ENCODE measurements at places on chromosomes 12 and 14.

GRCh38 chr12:45670346-45671065 is 59.0 kb upstream of the ARID2 start:
- no peak for DNase-seq

DNA sequence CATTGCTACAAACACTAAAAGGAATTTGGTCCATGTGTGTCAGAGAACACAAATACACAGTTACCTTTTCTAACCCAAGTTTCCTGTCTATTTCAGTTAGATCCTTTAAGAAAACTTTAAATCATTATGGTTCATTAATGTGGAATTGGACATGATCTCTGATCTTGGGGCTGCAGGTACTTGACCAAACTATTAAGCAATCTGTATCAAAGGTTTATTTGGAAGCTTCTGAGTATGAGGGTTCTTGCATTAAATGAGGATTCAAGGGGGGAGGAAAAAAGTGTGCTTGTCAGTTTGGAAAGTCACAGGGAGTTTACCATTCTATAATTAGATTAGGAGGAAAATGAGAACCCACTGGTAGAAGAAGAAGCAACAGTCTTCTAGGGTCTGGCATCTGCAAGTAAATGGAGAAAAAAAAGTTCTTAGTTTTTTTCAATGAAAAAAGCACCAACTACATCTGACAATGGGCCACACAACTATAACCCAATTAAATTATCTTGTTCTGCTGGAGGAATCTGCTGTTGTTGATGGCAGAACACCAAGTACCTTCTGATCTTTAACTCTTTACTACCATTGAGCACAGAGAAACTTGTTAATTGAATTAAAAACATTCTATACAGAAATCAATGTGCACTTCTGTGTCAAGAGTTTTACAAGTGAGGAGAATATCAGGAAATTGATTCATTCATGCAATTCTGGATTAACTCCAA is 17.5 kb downstream of the GTSF1 start:
- no peak for DNase-seq

GRCh38 chr14:66444271-66444927 is 41.8 kb upstream of the CCDC196 start:
- DNase-seq, result no peak

DNA sequence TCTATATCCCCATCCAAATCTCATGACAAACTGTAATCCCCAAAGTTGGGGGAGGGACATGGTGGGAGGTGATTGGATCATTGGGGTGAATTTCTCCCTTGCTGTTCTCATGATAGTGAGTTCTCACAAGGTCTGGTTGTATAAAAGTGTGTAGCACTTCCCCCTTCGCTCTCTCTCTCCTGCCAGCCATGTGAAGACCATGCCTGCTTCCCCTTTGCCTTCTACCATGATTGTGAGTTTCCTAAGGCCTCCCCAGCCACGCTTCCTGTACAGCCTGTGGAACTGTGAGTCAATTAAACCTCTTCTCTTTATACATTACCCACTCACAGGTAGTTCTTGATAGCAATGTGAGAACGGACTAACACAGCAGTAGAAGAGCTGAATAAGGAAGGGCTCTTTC is 62.6 kb upstream of the VASH1 start:
- DNase-seq, result no peak

DNA sequence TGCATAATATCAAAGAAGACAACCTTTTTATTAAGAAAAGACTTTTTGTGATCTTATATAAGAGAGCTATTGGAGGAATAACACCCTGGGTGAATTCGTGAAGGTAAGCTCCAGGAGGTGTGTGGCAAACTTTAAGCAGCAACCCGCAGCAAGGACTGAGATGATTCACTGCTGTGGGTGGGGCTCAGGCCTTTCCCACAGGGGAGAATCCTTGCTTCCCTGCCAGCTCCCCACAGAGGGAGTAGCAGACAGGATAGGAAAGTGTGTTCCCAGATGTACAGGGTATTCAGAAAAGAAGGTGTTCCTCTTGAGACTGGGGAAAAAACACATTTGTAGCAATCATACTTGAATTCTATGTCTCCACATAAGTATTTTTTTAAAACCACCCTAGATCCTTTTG is 9.2 kb downstream of the NDUFA12 start:
- DNase-seq, result no peak

All from stimulated activated CD8-positive, alpha-beta memory T cell treated with anti-CD3 and anti-CD28 coated beads, Interleukin-2, amount 100 ng/mL, for 48 hours (primary cell).